A172 (cell line): ENCODE measurements at places on chromosomes 11 and 22. TPM values are rescaled to one million over a fixed set of nuclear protein-coding genes. Genes with fewer than 3 reads are reported as not detected.

DNA sequence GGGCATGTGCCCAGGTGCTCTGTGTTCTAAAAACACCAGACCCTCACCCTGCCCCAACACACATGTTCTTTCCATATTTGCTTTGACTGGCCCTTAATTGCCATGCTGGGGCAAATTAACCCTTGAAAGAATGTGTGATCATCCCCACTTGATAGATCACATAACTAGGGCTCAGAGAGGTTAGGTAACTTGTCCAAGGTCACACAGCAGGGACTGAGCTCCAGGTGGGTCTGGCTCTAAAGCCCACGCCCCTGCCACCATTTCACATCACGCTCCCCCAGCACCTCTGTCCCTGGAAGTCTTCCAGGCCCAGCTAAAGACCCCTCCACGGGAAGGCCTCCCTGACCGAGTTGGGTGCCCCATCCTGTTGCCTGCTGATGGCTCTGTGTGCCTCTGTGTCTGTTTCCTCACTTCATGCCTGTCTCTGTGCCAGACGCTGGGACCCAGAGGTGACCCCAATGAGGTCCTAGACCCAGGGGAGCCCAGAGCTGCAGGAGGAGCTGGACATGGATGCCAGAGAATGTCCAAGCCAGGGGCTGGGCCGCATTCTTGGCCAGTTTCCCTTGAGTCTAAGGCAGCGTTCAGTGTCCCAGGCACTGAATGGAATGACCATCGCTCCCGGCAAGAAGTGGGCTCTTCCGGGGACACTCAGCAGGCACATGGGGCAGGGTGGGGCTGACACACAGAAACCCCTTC is 79.7 kb downstream of the MYO7A start:
- DNase-seq: no peak

- DNase-seq: no peak
Measured at GRCh38 chr11:61895046-61895717, 3.8 kb upstream of the FADS3 start.

The RHOG gene
- total RNA-seq: 40.6 and 50.9 TPM in 2 replicates

The FAM227A gene
- total RNA-seq: 0.83 and 2.5 TPM in 2 replicates

The SSTR3 gene
- not detected in 2 replicates for total RNA-seq

DNA sequence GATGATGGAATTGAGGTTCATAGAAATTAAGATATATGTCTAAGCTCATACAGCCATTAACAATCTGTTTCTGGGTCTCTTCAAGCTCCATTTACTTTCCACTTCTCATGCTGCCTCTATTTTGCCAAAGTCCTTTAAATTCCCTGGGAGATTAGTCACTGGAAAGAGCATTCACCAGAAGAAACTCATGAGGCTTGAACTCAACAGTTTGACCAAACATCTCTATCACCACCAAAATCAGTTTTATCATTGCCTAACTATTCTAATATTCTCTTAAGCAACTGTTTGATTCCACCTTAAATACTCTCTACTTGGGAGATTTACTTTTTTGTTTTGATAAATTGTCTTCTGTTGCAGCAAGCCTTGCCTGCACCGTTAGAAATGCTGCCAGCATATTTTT is 881.3 kb downstream of the KCNA4 start:
- DNase-seq: no peak

DNA sequence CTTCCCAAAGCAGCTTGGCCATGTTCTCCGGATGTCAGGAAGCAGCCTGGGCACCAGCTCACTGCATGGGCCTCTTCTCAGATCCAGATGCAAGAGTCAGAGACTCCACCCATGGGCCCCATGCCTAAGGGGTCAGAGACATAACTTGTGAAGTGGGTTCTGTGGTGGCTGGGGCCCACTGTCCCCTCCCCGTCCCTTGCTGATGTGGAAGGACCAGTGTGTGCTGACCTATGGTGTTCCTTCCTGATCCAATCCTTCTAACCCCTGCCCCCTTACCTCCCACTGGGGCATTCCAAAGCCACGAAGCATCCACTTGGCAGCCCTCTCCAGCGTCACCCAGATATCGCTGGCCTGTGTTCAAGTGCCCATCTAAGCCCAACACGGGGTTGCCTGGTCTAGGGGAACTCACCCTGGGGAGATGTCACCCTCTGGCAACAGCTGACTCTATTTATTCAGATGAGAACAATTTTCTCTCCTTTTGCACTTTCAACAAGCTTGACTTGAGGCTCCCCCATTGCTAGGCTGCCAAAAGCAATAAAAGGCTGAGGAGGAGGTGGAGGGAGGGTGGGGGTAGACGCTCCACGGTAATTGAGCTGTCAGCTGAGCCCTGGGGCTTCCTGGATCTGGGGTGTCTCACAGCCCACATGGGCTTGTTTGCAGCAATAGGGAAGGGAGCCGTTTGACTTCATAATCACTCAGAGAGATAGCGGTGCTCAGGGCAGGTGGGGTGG is 158.5 kb downstream of the ADAMTS15 start:
- no peak for DNase-seq

The OR51E2 gene
- not detected in 2 replicates for total RNA-seq

The GGTLC2 gene
- not detected in 2 replicates for total RNA-seq

The INS gene
- not detected in 2 replicates for total RNA-seq

- DNase-seq: no peak
Measured at GRCh38 chr11:103497268-103497667, 388.0 kb downstream of the DYNC2H1 start.

GRCh38 chr11:63813563-63814382 is 517 bp downstream of the SPINDOC start:
- peak; percentile 23 for DNase-seq

DNA sequence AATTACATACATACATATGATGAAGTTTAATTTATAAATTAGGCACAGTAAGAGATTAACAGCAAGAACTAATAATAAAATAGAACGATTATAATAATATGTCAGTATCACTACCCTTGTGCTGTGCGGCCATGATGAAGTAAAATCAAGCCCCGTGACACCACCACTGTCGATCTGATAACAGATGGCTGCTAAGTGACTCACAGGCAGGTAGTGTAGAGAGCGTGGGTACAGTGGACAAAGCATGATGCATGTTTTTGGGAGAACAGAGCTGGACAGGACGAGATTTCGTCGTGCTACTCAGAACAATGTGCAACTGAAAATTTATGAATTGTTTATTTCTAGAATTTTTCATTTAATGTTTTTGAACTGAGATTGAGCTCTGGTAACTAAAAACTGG is 108.4 kb upstream of the TIMP3 start:
- peak; percentile 52 for DNase-seq

The TYR gene
- total RNA-seq: not detected in 2 replicates

The OR8H2 gene
- not detected in 2 replicates for total RNA-seq

DNA sequence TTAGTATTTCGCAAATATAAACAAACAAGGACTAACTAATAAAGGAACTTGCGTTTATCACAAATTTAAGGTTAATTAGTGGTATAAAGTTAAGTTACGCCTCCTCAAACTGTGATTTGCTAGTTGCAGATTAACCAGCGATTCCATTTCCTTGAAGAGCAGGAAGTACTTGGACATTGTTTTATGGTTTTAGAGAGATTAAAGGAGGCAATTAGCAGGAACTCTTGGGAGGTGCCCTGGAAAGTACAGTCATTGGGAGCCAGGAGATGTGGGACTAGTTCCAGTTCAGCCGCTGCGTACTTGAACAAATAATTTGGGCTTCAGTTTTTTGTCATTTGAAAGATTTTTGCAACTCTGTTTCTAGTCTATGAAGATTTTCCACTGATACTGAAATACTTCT is 3.3 kb downstream of the FAM118B start:
- DNase-seq: no peak

DNA sequence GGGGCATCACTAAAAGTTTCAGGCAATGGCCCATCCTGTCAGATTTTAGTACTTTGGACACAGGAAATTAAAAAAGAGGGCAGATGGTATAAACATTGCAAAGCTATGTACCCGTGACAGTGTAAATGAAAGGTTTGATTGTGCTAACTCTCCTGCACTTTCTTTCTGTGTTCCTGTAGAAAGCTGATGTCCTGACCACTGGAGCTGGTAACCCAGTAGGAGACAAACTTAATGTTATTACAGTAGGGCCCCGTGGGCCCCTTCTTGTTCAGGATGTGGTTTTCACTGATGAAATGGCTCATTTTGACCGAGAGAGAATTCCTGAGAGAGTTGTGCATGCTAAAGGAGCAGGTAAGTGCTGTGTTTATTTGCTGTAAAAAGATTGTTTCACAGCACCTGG is 10.3 kb downstream of the CAT start:
- no peak for DNase-seq

DNA sequence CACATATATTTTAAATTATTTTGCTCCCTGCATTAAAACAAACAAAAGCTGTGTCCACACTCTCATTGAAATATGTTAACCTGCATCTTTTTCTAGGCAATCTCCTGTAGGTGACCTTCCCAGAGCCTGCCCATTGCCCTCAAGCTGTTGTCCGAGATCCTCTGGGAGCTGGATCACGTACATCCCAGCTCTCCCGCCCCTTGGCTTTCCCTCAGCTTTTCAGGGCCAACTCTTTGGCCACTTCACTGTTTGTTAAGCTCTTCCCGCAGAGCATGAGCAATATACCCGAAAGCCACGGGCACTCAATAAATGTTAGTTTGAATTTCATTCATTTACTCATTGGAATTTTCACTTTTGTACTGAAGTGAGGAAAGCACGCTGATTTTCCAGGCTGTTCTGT is 32.2 kb downstream of the ELMOD1 start:
- DNase-seq: no peak

DNA sequence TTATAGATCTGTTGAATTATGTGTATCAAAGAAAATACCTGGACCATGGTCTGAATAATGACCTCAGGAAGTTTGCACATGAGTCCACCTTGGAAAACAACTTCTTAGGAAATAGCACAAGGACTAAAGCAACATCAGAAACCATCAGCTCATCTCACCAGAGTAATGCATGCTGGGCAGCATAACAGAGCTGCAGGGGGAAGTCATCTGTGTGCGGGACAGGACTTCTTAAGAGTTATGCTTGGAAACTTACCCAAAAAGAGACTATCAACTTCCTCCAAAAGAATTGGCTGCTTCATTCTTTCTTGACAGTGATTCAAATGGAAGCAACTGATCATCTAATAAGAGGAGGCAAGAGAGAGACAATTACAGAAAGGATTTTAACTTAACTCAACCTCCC is 2.5 kb downstream of the OR56B4 start:
- no peak for DNase-seq

- no peak for DNase-seq
Measured at GRCh38 chr11:18253233-18253632, 4.8 kb upstream of the SAA2 start.

- no peak for DNase-seq
Measured at GRCh38 chr22:27959335-27960090, 40.5 kb upstream of the PITPNB start.

GRCh38 chr11:48124880-48125279 is 91.7 kb upstream of the OR4B1 start:
- no peak for DNase-seq

DNA sequence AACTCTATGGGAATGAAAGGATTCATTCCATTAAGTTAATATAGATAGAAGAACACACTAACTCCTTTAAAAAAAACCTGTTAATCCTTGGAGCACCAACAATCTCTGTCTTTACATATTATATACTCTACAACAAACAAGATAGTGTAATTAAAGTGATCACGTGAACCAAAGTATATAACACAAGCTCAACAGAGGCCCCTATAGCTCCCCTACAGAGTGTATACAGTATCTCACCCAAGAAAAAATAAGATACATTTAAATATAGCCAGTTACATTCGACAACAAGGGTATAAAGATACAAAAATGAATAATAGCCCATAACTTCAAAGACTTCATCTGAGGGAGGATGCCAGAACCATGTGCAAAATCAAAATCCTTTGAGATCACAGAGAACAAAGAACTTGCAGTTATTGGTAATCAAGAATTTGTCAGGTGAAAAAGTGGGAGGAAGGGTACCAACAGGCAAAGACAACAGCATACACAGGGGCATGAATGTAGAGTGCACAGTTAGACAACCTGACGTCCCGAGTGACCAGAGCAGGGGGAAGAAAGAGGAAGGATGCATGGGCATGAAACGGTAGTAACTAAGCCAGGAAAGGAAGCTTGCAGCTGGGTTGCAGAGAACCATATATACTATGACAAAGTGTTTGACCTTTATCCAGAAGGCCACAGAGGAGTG is 4.7 kb downstream of the FCHSD2 start:
- no peak for DNase-seq

GRCh38 chr22:26632422-26633155 is 10.8 kb downstream of the CRYBA4 start:
- DNase-seq: no peak

The KRTAP5-4 gene
- not detected in 2 replicates for total RNA-seq

DNA sequence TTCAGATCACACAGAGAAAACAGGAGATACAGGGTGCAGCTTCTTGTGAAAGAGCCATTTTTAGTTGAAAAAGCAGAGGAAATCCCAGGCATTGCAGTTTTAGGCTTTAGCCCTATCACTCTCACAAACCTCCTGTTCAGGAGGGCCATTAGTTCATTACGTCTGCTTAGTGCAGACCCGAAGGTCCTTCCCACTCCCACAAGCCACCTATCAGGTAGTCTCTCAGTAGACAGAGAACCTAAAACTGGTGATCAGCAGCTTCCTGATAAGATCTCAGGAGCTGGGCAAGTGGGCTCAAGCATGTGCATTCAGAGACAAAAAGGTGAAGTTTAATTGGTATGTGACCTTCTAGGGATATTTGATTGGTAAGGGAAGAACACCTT is 4.3 kb downstream of the GLYAT start:
- no peak for DNase-seq

The MRGPRE gene
- total RNA-seq: not detected in 2 replicates

DNA sequence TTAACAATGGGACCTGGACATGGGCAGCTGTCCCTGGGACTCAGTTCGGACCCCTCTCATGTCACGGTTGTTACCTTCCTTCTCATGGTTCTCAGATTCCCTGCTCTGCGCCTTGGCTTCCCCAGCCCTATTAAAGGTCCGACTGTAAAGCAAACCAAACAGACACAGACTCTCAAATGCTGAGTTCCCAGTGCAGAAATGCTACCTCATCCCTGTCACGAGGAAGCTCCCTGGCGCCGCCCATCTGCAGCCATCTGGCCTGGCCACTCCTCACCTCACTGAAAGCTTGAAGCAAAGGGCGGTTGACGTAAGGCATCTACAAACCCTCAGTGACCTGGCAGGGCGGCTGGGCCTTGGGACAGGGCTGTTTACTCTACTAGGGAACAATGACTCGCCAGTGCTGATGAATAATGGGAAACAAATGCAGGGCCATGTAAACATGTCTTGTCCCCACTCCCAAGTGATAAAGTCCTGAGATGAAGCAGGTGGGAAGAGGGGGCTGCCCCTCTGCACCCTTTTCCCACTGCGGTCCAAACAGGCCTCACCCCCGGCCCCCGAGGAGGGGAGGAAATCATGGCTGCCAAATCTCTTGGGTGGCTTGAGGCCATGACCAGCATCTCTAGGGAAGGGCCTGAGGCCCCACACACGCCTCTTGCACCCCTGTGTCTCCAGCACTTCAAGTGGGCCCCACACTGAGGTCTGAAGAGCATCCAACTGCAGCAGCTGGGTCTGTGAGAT is 49.3 kb downstream of the SCUBE1 start:
- DNase-seq: peak; percentile 31

GRCh38 chr11:83192606-83193245 is 786 bp upstream of the ANKRD42 start:
- DNase-seq: no peak

The TSPAN18 gene
- total RNA-seq: not detected in 2 replicates

The ROM1 gene
- total RNA-seq: 3.4 and 6.4 TPM in 2 replicates
